ENCODE measurements at places on chromosomes 5 and 9.

DNA sequence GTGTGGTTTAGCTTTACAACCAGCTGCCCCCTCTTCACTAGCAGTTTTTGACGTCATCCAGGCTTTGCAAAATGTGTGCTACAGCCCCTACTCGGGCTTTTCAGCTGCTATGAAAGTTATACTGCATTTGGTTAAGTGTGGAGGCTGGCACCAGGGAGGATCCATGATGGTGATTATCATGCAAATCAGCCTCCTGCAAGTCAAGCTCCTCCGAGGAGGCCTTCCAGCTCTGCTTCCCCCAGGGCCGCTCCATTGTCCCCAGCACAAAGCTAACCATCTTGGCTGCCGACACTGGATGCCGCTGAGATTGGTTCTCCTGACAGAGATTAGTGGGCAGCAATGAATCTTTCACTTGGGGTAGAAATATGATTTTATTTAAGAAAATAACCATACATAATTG lies 159.6 kb downstream of the NR2F1-AS1 start:
- DNase-seq, result no peak

- DNase-seq, result no peak
Observed at GRCh38 chr5:66312266-66312665, 168.2 kb downstream of the SREK1 start.

GRCh38 chr5:133682451-133682850 lies 70.1 kb upstream of the FSTL4 start:
- no peak for DNase-seq

DNA sequence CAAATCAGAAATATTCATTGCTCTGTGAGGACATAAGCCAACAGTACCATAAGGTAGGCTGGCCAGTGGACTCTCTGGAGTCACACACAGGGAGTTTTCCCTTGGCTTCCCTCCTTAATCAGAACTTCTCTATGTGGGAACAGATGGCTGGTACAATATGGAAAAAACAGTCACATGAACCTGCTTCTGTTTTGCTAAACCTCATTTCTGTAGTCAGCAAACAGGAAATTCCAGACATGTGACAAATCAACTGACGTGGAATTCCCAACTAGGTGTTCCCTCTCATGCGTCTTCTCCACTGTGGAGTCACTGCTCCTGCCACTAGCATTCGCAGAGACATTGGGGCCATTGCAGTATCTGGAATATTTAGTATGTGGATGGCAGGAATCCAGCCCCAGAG lies 617.6 kb downstream of the KIF4B start:
- DNase-seq, result no peak

GRCh38 chr5:4027088-4027734 lies 431.6 kb downstream of the IRX1 start:
- no peak for DNase-seq

DNA sequence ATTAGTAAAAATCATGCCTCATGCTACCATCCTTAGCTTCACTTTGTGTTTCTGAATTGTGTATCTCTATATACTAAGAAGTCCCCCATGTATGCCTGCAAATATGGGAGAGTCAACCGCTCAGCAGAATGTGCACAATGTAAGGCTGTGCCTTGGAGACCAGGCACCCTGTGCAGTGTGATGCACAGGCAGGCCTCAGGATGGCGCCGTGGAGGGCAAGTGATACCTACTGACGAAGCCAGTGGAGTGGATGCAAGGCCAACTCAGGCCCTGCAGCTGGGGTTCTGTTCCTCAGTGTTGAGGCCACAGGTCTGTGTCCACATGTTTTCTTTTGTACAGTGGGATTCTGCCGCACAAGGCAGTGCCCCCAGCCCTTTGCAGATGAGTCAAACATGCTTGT lies 28.4 kb downstream of the SYK start:
- DNase-seq, result no peak

GRCh38 chr9:22483528-22484070 lies 37.0 kb downstream of the DMRTA1 start:
- no peak for DNase-seq

Measured in activated T-helper 9 cell treated with anti-CD3 and anti-CD28 coated beads, Interleukin-2, amount 50 U/mL, for 16 hours (primary cell).